ENCODE measurements at places on chromosomes 16 and 17.

GRCh38 chr17:40095944-40096791 is 4.2 kb downstream of the NR1D1 start:
- peak; percentile 52 for DNase-seq

DNA sequence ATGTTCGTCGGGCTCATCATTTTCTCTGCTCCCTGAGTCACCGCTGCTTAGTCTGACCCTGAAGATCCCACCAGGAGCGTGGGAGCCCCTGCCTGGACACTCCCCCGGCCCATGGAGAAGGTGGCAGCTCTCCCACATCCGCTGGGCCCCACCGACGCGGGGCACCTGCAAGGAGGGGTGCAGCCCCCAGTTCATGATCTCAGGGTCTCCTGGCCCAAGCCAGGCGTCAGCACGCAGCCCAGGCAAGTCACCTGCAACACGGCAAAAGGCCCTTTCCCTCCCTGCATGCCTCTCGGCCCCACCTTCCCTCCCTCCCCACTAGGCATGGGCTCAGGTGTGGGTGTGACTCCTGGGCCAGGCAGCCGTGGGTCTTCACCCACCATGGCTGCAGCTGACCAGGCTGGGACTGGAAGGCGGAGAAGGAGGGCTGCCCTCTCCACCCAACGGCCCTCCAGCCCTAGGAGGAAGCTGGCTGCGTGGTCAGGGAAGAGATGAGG is 9.7 kb upstream of the CHMP6 start:
- DNase-seq = no peak

- peak; percentile 52 for DNase-seq
These were observed 29.1 kb upstream of the ITGA3 start for GRCh38 chr17:50026837-50027171.

- DNase-seq = no peak
These were observed 35.7 kb downstream of the GSE1 start for GRCh38 chr16:85648805-85649204.

DNA sequence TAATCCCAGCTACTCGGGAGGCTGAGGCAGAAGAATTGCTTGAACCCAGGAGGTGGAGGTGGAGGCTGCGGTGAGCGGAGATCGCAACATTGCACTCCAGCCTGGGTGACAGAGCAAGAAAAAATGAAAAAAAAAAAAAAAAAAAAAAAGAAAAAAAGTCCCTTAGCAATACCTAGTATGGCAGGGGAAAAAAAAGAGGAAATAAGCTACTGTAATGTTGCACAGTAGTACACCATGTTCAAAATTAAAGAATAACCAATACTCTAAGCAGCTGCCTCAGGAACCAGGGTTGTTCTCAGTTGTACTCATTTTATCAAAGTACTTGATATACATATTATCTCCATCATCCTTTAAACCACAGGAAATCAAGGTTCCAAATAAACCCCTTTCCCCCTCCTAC is 17.3 kb upstream of the TXNDC11 start:
- DNase-seq = no peak

DNA sequence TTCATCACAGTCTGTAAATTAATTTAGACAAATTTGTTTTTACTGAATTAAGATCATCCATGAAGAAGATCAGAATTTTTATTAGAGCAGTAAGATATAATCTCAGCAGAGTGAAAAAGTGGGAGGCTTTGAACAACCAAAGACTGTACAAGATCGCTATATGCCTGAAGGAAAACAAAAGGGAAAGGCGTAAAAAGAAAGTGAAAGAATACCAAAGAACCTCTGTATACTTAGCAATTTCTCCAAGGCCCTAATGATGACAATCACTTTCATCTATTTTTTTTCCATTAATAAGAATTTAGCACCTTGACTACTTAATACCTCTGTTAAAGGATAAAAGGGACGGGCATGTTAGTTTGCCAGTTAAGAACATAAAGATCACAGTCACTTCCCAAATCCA is 38.6 kb upstream of the ABCA10 start:
- no peak for DNase-seq

DNA sequence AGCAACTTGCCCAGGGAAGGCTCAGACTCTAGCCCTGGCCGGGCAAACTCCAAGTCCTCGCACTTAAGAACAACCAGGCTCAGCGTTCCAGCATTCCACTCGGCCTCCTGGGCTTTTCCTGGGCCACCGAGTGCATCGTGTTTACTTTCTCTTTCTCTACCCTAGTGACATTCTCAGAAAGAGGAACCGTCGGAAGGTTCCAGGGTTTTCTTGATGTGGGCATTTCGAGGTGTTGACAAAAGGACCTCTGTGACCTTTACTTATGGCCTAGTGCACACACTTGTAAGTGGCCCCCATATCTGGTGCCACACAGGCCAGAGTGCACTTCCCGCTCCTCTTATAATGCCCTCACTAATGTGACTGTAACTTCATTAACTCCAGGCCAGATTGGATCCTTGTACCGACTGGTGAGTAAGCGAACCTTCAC is 3.1 kb upstream of the BANP start:
- DNase-seq = no peak

- DNase-seq = no peak
These were observed 4.5 kb downstream of the CCL17 start for GRCh38 chr16:57409065-57409464.

DNA sequence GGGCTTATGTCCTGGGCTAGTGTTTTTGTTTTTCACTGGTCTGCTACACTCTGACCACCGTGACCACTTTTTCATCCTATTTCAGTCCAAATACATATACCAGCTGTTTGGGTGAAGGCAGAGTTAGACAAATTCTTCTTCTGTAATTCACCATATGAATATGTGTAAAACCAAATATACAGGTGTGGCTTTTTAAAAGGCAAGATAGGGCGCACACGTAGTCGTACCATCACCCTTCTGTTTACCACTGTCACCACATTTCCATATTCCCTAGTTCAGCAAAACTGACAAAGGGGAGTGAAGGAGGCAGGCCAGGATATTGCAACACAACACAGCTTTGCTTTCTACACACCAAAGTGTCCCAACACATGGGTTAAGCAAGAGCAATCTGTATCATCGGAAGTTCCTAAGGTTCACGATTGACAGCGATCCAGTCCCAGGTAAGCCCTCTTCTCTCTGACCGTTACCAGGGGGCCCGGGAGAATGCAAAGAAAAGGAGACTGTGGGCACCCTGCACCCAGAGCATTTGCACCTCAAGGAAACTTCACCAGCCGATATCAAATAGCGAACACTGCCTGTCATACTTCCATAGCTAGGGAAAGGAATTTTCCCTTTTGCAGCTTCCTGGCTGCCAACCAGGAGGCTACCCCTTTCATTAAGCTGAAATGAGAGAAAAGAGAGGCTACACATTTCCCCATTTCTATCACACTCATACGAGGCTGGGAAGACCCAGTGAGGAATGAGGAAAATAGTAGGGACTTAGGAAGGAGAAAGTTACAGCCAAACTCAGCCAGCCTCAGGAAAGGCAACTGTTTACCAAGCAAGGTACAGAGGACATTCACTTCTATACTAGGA is 23.1 kb downstream of the CREBBP start:
- no peak for DNase-seq

DNA sequence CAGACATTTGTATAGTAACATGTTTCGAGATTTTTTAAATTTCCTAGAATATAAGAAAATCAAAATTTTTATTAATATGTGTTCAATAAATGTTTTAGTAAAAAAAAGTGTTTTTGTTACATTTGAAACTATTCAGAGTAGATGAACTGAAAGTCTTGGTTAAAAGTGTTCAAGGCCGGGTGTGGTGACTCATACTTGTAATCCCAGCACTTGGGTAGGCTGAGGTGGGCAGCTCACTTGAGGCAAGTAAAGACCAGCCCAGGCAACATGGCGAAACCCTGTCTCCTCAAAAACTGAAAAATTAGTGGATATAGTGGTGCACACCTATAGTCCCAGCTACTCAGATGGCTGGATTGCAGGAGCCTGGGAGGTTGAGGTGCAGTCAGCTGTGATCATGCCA is 16.8 kb upstream of the PHKG2 start:
- DNase-seq = no peak

DNA sequence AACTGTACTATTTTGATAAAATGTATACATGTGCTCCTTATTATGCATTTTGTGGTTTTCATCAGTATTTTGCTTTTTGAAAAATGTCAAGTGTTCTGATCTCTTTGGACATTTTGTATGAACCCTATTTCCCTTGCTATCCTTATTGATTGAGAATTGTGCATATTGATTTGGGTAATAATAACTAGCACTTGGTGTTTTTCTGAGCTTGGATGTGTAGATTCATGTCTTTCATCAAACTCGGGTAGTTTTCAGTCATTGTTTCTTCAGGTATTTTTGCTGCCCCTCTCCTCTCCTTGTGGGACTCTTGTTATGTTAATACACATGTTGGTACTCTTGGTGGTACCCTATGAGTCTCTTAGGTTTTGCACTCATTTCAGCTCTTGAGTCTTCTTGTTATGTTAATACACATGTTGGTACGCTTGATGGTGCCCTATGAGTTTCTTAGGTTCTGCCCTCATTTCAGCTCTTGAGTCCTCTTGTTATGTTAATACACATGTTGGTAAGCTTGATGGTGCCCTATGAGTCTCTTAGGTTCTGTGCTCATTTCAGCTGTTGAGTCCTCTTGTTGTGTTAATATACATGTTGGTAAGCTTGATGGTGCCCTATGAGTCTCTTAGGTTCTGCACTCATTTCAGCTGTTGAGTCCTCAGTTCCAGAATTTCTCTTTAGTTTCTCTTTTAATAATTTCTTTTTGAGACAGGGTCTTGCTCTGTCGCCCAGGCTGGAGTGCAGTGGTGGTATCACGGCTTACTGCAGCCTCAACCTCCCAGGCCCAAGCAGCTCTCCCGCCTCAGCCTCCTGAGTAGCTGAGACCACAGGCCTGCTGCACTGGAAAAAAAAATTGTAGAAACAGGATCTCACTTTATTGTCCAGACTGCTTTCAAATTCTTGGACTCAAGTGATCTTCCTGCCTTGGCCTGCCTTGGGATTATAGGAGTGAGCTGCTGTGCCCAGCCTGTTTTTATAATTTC is 19.3 kb downstream of the ZNF750 start:
- DNase-seq = no peak

DNA sequence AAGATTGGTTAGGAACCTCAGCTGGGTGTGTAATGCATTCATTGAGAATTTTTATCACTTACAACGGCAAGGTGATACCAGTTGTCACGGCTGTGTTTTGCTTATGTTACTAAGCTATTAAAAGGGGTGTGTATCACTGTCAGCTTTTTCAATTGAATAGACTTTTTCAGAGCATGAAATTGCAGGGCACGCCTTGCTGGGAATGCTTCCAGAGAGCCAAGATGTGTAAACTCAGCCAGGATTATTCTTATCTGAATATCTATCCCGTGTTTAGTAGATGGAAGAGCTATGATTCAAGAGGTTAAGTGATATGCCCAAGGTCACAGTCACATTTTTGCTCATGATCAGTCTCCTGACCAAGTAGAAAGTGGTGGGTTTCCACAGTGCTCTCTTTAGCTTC is 6.6 kb upstream of the TEKT3 start:
- DNase-seq = no peak

GRCh38 chr17:3602499-3602898 is 6.7 kb downstream of the TRPV1 start:
- DNase-seq = no peak

DNA sequence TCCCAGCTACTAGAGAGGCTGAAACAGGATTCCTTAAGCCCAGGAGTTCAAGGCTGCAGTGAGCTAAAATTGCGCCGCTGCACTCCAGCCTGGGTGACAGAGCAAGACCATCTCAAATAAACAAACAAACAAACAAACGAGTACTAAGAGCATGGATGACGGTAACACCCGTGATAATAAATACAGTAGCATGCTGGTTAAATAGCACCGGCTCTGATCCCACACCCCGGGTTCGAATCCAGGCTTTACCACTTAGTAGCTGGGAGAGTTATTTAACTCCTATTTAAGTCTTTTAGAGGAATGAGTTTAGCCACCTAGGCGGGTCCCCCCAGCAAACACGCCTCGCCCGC is 301 bp upstream of the METTL22 start:
- no peak for DNase-seq

DNA sequence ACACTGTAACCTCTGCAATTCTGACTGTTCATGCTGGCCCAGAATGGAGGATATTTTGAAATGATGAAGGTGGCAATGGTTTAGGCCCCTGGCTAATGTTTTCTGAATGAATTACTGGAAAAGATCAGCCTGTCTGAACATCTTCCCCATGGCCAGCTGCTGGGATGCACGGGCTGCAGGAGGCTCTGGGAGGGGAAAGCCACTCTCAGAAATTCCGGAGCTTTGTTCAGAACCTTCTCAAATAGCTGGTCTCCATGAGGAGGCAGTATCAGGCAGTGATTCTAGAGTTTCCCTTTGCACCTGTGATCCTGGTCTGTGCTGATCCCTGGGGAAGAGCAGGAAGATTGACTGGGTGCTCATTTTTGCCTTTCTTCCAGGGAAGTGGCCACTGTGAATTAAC is 5.0 kb downstream of the SLC6A2 start:
- DNase-seq = no peak

- no peak for DNase-seq
These were observed 397.7 kb upstream of the PMFBP1 start for GRCh38 chr16:72569677-72570076.

DNA sequence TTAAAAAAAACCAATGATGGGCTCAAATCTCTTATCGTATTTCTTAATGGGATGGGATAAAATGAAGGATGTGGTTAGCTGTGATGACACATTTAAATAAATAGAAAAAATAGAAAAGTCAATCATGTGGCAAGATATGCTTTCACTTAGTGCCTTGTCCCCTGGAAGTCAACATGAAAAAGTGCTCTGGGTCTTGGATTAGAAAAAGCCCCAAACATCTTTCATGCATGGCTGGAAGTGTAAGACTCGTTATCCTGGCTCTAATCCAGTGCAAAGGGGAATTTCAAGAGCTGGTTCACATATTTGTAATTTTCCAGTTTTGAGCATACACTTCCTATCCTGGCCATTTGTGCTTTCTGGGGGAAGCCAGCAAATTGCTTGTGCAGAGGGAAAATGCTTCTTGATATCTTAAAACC is 160.9 kb downstream of the MAP2K6 start:
- DNase-seq = no peak

DNA sequence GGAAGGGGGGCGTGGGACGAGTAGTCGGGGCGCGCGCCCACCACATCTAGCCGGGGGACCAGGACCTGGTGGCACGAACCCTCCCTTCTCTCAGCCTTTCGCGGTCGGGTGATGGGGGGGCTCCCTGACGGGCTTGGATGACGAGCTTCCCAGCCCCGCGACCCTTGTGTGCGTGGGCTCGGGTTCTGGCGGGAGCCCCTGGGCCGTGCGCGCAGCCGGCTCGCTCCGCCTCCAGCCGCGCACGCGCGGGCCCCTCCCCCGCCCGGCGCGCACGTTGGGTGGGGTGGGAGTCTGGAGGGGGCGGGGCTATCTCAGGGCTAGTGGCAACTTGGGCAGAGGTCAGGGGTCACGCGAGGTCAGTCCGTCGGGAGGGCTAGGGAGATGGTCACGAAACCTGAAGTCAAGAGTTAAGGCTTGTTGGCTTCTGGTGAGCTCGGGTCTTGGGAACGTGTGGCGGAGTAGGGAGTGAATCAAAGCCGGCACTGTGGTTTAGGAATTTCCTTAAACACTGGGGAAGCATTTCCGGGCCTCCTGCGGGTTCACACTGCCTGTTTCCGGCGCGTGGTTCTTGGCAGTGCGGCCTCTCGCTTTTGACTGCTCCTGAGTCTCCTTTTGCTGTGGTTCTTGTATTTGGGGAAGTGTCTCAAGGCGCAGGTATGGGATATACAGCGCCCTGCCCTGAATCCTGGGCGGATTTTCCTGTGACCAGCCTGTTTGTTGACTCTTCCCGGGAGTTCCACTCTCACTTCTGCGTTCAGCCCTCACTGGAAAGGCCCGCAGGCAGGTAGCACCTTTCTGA is at the start of gene SRCAP:
Gene SRCAP, plus strand, starts transcription at position 356 of the 799 bp plus-strand sequence. CDS start 1,654 bp downstream, outside the sequence.
- peak; percentile 68 for DNase-seq

Data from stimulated activated CD8-positive, alpha-beta memory T cell treated with anti-CD3 and anti-CD28 coated beads, Interleukin-4, amount 100 ng/mL, for 4 hours (primary cell).